GM12878 (cell line): ENCODE measurements at places on chromosomes 6 and 20. TPM values are rescaled to one million over a fixed set of nuclear protein-coding genes. Genes with fewer than 3 reads are reported as not detected.

- H3K27me3 ChIP-seq, result no peaks in the 10 kb centered on the region
- H3K27ac ChIP-seq, result no peak overlapping the region
- DNase-seq, result no peak
- no peaks in the 10 kb centered on the region for H3K4me1 ChIP-seq
Observed at GRCh38 chr6:21592953-21593352, 598 bp upstream of the SOX4 start.

GRCh38 chr20:55160037-55160436, 684.6 kb downstream of the DOK5 start:
- DNase-seq, result no peak
- H3K4me1 ChIP-seq, result no peaks in the 10 kb centered on the region
- H3K27ac ChIP-seq, result no peak overlapping the region
- no peaks in the 10 kb centered on the region for H3K36me3 ChIP-seq

The CCN5 gene
- 0.15 TPM in 1 of 2 replicates, not detected in the other for total RNA-seq

GRCh38 chr6:166772518-166772917, 145.5 kb upstream of the RPS6KA2 start:
- DNase-seq, result no peak
- H3K36me3 ChIP-seq, result no peaks in the 10 kb centered on the region
- H3K4me3 ChIP-seq, result no peak overlapping the region
- peaks cover 3% of the 10 kb centered on the region; the same call in 1 of the 2 replicates for H3K27me3 ChIP-seq
- no peak overlapping the region for H3K27ac ChIP-seq

The APOBEC2 gene
- total RNA-seq, result not detected in 2 replicates

DNA sequence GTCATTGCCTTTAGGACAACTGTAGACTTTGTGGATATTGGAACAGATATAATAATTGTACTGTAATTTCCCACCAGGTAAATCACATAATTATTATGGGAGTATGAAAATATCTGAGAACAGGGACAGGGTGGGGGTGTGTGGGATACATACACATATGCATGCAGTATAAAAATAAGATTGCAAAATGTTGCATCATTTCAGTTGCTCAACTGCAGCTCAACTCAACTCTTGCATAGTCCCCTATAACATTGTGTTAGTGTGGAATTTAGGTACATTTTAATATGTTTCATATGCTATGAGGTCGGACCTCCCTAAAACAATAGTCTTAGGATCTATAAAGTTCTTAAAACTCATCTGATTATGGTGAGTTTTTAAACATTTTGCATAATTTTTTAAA, 275.0 kb upstream of the FLRT3 start:
- no peaks in the 10 kb centered on the region for H3K36me3 ChIP-seq
- H3K27me3 ChIP-seq, result no peaks in the 10 kb centered on the region
- no peak for DNase-seq
- H3K4me1 ChIP-seq, result no peaks in the 10 kb centered on the region
- no peak overlapping the region for H3K4me3 ChIP-seq
- no peak overlapping the region for H3K27ac ChIP-seq

GRCh38 chr20:47708140-47708807, 77.0 kb downstream of the SULF2 start:
- peak; percentile 30 for DNase-seq
- peaks cover 36% of the 10 kb centered on the region for H3K4me1 ChIP-seq
- H3K27ac ChIP-seq, result no peak overlapping the region
- H3K36me3 ChIP-seq, result no peaks in the 10 kb centered on the region
- H3K4me3 ChIP-seq, result no peak overlapping the region

The SLC22A16 gene
- not detected in 2 replicates for total RNA-seq

GRCh38 chr6:67630146-67630545, 1004.9 kb upstream of the ADGRB3 start:
- no peak overlapping the region for H3K4me3 ChIP-seq
- no peak overlapping the region for H3K27ac ChIP-seq
- DNase-seq, result no peak
- no peaks in the 10 kb centered on the region for H3K4me1 ChIP-seq
- H3K36me3 ChIP-seq, result no peaks in the 10 kb centered on the region
- H3K27me3 ChIP-seq, result no peaks in the 10 kb centered on the region

GRCh38 chr6:56511591-56511990, 131.1 kb downstream of the DST start:
- H3K4me1 ChIP-seq, result no peaks in the 10 kb centered on the region
- H3K4me3 ChIP-seq, result no peak overlapping the region
- peaks cover 28% of the 10 kb centered on the region for H3K36me3 ChIP-seq
- no peak for DNase-seq
- no peak overlapping the region for H3K27ac ChIP-seq

- no peak overlapping the region for H3K27ac ChIP-seq
- H3K4me1 ChIP-seq, result no peaks in the 10 kb centered on the region
- no peaks in the 10 kb centered on the region for H3K36me3 ChIP-seq
- 0 out of 2 replicates have a peak, but pooled peaks cover 2% of the 10 kb centered on the region for H3K27me3 ChIP-seq
Observed at GRCh38 chr6:167341665-167342655, 17.1 kb downstream of the TTLL2 start.

DNA sequence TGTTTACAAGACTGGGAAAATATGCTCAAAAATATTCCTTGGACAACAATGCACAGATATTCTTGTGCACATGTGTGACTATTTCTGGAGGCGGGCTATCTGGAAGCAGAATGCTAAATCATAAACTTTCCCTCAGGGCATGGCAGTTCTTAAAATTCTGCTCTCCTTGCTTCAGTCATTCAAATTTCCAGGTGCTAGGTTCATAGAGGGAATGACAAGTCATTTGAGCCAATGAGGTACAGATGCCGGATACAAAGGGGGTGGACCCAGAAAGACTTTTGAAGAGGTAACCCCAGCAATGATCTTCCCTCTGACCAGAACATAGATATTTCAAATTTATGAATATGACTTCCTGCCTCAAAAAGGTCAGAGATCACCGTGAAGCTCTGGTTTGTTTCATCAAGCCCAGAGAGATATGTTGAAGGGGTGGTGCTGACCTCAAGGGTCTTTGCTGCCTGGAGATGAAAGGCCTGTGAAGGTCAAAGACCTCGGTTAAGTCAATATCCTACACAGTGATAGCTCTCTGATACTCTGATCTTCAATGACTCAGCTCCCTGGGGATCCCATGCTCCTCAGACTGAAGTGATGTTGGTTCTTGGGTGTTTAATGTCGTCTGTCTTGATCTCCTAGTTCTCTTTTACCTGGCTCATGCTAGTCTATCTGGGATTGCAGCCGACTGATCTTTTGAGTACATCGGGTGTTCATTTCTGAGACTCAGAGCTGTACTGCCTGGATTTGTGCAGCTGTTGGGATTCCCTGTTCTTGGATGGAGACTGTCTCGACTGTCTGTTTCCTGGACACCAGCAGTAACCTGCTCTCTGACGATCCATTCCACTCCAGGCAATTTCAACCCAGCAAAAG, 47.5 kb upstream of the TSHZ2 start:
- no peak for DNase-seq
- H3K4me3 ChIP-seq, result no peak overlapping the region
- H3K36me3 ChIP-seq, result no peaks in the 10 kb centered on the region
- no peak overlapping the region for H3K27ac ChIP-seq

GRCh38 chr6:129638686-129639085, 71.3 kb downstream of the ARHGAP18 start:
- no peak for DNase-seq
- no peak overlapping the region for H3K4me3 ChIP-seq
- H3K27ac ChIP-seq, result no peak overlapping the region

GRCh38 chr6:128307671-128308070, 212.7 kb downstream of the PTPRK start:
- 0 out of 2 replicates have a peak, but pooled peaks cover 1% of the 10 kb centered on the region for H3K27me3 ChIP-seq
- H3K27ac ChIP-seq, result no peak overlapping the region
- H3K4me3 ChIP-seq, result no peak overlapping the region
- no peaks in the 10 kb centered on the region for H3K4me1 ChIP-seq

- no peaks in the 10 kb centered on the region for H3K36me3 ChIP-seq
- no peak overlapping the region for H3K4me3 ChIP-seq
- H3K27me3 ChIP-seq, result no peaks in the 10 kb centered on the region
- DNase-seq, result no peak
- H3K4me1 ChIP-seq, result no peaks in the 10 kb centered on the region
Observed at GRCh38 chr6:168916576-168917211, 337.0 kb downstream of the THBS2 start.

The AVP gene
- total RNA-seq, result not detected in 2 replicates

DNA sequence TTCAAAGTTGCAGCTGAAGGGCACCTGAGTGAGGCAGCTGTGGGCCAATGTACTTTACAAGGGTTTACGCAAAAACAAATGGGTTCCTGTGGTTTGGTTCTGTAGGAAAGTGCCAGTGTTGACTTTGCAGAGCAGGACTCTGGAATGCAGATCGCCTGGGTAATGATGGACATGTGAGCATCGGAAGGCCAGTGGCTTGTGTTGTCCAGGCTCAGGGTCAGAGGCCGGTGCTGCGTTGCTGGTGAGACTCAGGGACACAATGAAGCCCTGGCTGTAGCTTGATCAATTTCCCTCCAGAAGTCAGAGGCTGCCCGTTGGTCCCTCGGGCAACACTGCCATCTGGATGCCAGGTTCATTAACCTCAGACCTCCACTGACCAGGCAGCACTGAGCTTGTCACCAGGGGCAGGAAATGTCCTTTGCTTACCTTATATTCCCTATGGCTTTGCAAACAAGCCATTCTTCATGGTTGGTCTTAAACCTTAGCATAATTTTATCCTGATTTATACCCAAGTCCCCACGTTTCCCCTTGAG, 753.4 kb downstream of the QKI start:
- H3K36me3 ChIP-seq, result no peaks in the 10 kb centered on the region
- DNase-seq, result no peak
- no peak overlapping the region for H3K4me3 ChIP-seq
- H3K4me1 ChIP-seq, result no peaks in the 10 kb centered on the region

- no peaks in the 10 kb centered on the region for H3K36me3 ChIP-seq
- no peaks in the 10 kb centered on the region for H3K4me1 ChIP-seq
- H3K4me3 ChIP-seq, result no peak overlapping the region
- no peak for DNase-seq
- no peak overlapping the region for H3K27ac ChIP-seq
Observed at GRCh38 chr20:60921022-60921622, 330.9 kb upstream of the CDH4 start.

GRCh38 chr20:58693226-58694006, 816 bp downstream of the NPEPL1 start:
- H3K4me1 ChIP-seq, result peaks cover 5% of the 10 kb centered on the region
- H3K27me3 ChIP-seq, result no peaks in the 10 kb centered on the region
- no peak overlapping the region for H3K27ac ChIP-seq
- no peak for DNase-seq

DNA sequence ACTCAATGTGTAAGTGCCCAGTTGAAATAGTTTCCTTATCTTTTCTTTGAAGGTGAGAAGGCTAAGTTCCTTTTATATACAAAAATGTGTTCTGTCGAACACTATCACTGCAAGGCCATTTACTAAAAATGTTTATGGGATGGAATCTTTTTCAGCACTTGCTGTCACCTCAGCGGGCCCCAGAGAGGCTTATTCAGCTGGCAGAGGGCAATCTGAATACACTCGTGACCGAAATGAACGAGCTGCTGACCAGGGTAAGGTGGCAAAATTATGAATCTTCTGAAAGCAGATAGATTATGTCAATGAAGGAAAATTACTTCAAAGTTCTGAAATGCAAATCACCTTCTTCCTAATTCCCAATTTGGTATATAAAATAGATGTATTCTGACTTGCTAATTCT, 340.2 kb downstream of the ARHGAP18 start:
- DNase-seq, result no peak
- no peaks in the 10 kb centered on the region for H3K27me3 ChIP-seq
- no peak overlapping the region for H3K4me3 ChIP-seq

GRCh38 chr6:88890860-88891845, 72.3 kb downstream of the RNGTT start:
- no peak overlapping the region for H3K27ac ChIP-seq
- no peaks in the 10 kb centered on the region for H3K27me3 ChIP-seq
- no peaks in the 10 kb centered on the region; the same call in 1 of the 2 replicates for H3K36me3 ChIP-seq
- no peaks in the 10 kb centered on the region for H3K4me1 ChIP-seq
- H3K4me3 ChIP-seq, result no peak overlapping the region

DNA sequence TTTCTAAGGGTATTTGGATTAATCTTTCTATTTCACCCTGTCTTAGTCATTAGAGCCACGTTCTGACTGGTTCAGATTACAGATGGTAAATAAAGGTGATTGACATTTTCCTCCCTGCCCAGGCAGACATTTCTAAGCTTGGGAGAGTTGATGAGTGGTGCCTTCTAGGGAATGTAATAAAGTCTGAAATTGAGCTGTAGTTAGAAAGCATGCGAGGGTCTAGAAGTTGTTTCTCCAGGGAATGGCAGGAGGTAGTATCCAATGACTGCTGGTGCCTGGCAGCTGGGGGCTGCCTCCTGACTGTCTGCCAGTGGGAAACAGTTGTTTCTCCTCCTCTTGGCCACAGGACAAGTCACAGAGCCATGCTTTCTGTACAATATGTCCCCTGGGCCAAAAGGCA, 14.6 kb downstream of the EDN3 start:
- H3K27ac ChIP-seq, result no peak overlapping the region
- H3K36me3 ChIP-seq, result no peaks in the 10 kb centered on the region
- H3K4me3 ChIP-seq, result no peak overlapping the region
- peaks cover 2% of the 10 kb centered on the region; the same call in 1 of the 2 replicates for H3K27me3 ChIP-seq
- H3K4me1 ChIP-seq, result no peaks in the 10 kb centered on the region

GRCh38 chr6:8085053-8085511, 17.3 kb downstream of the EEF1E1 start:
- no peaks in the 10 kb centered on the region for H3K27me3 ChIP-seq
- no peak overlapping the region for H3K27ac ChIP-seq
- peaks cover 34% of the 10 kb centered on the region for H3K36me3 ChIP-seq
- no peaks in the 10 kb centered on the region for H3K4me1 ChIP-seq
- DNase-seq, result no peak

- no peak overlapping the region for H3K27ac ChIP-seq
- no peak overlapping the region for H3K4me3 ChIP-seq
- no peak for DNase-seq
Observed at GRCh38 chr6:131015630-131016263, 47.3 kb downstream of the EPB41L2 start.

The GGT7 gene
- total RNA-seq, result 12.0 and 14.1 TPM in 2 replicates

- no peaks in the 10 kb centered on the region for H3K4me1 ChIP-seq
- H3K36me3 ChIP-seq, result no peaks in the 10 kb centered on the region
- H3K27me3 ChIP-seq, result no peaks in the 10 kb centered on the region
- no peak overlapping the region for H3K4me3 ChIP-seq
- no peak overlapping the region for H3K27ac ChIP-seq
Observed at GRCh38 chr20:15485519-15485918, 1087.7 kb downstream of the KIF16B start.

The SLC17A2 gene
- total RNA-seq, result not detected in 2 replicates

DNA sequence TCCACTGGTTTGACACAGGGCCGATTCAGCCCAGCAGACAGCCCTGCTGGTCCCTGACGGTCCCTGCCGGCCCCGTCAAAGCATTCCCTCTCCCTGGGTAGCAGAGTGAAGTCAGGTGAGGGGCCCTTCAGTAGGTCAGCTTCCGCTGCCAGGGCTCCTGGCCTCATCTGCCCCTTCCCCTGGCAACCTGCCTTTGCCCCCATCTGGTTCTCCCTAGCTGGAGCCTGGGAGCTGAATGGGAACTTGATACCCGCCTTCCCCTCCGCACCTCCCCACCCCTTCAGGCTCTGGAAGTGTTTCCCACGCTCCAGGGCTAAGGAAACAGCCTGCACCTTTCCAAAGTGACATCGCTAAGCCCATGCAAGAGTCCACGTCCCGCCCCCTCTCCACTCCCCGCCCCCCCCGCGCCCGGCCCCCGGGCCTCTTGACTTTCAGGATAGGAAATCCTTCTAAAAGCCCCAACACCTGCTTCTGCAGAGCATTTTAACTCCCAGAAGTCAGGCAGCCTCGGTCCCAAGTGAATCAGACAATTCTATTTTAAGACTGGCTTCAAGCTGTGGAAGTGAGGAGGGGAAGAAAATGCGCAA, 53.3 kb downstream of the ISM1 start:
- no peak overlapping the region for H3K4me3 ChIP-seq
- no peaks in the 10 kb centered on the region for H3K36me3 ChIP-seq
- no peak for DNase-seq
